ENCODE measurements at places on chromosomes 5 and 9.

DNA sequence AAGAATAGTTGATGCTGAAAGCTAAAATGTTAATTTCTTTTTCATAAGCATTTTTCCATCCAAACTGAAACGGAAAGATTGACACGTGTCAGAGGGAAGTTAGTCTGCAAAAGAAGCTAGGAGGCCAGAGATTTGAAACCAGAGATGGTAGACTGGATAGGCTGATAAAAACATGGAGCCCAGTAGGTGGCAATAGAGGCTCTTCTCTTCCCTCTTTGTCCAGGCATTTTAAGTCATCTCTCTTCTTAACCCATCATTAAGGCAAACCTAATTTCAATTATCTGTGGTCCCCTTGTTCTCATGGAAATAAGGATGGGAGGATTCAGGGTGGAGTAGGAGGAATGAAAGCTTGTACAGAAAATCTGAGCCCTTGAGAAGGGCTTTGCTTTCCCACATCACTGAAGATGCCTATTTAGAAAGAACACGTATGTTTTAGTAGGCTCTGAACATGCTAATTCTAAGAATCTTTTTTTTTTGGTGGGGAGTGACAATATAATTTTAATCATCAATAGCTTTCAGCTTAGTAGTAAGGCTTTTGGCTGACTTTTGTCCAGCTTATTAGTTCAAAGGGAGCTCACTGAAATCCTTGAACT is 66.6 kb downstream of the ZNF474 start:
- DNase-seq = no peak

GRCh38 chr5:15222156-15222555 is 277.8 kb upstream of the FBXL7 start:
- DNase-seq = no peak

- DNase-seq = peak; percentile 85
These were observed 55.9 kb downstream of the UGCG start for GRCh38 chr9:111952559-111952958.

- DNase-seq = no peak
These were observed 591.7 kb downstream of the CETN3 start for GRCh38 chr5:89817841-89818240.

DNA sequence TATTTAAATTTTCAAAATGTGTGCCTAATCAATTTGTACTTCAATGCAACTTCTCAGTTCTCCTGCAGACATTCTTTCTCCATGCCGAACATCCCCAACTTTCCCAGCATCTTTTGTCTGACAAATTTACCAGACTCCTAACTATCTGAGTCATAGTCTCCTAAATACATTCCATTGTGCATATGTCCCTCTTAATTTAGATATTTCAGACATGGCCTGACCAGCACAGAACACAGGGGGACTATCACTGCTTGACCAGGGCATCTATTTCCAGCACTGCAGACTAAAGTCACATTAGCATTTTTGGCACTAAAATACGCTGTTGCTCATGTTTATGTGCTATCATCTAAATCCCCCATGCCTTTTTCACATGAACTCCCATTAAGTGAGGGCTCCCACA is 71.9 kb downstream of the ITGA1 start:
- DNase-seq = no peak

DNA sequence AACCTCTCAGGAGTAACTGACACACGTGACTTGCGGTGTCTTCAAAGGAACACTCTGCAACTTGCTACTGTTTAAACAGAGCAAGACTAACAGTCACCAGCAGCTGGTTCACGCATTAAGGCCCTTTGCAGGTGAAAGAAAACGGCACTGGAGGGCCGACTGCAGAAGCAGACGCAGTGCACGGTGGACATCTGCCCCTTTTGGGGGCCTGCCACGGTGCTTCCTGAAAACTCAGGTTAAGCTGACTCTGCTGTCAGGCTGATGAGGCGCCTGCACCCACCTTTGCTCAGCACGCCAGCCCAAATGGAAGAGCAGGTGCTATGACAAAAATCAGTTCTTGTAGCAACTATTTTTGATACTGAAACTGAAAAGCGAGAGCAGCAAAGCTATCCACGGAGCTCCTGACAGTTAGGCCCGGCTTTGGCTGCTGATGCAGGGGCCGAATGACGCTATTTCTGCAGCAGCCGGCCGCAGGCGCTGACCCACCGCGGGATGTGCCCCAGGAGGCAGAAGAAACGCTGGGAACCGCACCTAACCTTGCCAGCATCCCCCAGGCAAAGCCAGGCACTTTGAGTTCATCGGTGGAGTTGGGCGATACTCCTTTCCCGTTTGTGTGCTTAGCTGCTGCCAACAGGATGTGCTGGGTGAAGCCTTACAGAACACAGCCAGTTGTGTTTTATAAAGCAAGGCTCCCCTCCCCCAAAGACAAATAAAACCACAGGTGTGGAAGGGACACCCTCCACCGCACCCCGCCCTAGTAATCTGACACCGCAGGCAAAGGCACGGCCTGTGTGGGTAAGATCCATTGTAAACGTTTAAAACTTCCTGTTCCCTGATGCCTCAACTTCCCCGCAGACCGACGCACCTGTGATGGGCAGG is 21.1 kb upstream of the TERT start:
- no peak for DNase-seq

DNA sequence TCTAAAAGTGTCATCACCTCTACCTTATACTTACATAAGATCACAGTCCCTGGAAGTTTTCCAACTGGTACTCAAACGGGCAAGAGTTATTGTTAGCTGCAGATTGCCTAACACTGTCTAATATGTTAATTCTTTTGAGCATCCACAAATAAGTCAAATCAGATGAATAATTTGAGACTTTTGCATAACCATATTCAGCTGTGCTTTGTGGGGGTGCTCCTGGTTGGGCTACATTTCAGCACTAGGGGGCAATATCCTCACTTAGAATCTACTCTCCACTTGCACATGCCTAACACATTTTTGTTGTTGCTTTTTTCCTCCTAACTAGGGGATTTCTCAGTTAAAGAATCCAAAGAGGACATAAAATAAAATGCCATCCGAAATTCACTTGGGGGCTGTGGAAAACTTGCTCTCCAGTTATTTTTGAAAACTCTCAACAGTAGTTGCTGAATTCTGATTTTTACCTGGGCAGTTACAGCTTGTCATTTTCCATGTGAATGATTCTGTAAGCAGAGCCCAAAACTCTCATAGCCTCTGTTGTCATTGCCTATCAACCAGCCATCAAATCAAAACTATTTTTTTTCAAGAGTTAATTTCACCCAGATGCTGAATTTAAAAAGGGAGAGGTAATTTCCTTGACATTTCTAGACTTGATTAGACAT is 71.5 kb downstream of the TRIM36 start:
- peak; percentile 52 for DNase-seq

GRCh38 chr5:125455041-125455440 is 708.6 kb upstream of the ZNF608 start:
- no peak for DNase-seq

DNA sequence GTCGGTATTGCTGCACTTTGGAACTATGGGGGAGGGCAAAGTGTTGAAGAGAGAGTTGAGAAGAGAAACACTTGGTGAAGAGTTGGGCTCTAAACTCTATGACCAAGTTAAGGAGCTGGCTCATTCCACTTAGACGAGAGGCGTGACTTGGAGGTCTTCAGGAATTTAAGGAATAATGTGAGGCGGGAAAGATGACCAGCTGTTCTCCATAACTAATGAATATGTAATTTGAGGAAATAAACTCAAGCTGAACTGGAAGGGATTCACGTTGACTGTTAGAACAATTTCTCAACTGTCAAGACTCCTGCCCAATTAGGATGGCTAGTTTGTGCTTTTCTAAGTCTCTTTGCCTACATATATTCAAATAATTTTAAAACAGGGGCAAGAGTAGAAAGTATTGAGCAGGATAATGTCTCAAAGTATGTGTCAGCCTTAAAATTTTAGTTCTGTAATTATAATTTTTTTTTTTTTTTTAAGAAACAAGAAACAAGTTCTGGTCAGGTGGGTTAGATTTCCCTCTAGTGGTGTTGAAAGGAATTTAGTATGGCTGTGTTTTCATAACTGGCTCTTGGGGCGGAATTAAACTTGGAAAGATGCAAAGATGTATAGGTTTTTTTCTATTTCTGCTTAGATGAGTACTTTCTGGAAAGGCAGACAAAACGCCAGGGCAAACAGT is 33.4 kb downstream of the TMEM252 start:
- DNase-seq = no peak

GRCh38 chr9:126436545-126437267 is 110.1 kb downstream of the MVB12B start:
- no peak for DNase-seq

GRCh38 chr9:131404581-131404980 is 10.7 kb downstream of the PRRC2B start:
- no peak for DNase-seq

- DNase-seq = no peak
These were observed 11.6 kb upstream of the RETREG1 start for GRCh38 chr5:16628376-16628775.

- no peak for DNase-seq
These were observed 29.1 kb upstream of the PLCXD3 start for GRCh38 chr5:41539454-41539853.

All from SW 1271 (cell line).